ENCODE measurements at places on chromosomes 16 and 17.
A peak's percentile ranks its signal among the peaks of the same experiment; 100 is the strongest.

- no peak for DNase-seq
Observed at GRCh38 chr16:58057121-58057520, 31.6 kb downstream of the MMP15 start.

DNA sequence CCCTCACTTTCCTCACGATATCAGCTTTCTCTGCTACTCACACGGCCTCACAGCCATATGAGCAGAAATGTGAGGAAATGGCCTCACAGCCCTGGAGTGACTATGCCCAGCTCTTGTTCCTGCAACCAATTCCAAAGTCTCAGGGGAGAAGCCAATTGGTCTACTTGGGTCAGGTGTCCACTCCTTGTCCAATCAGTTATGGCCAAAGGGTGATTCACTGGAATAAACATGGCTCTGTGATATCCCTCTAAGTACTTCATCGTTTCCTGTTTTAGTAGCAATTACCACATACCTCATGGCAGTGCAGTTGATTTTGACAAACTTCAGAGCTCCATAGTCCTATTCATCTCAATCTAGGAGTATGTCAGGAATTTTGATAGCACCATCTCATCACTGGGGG lies 195.4 kb downstream of the KATNIP start:
- no peak for DNase-seq

- DNase-seq: no peak
Observed at GRCh38 chr16:907361-907760, 63.4 kb downstream of the LMF1 start.

DNA sequence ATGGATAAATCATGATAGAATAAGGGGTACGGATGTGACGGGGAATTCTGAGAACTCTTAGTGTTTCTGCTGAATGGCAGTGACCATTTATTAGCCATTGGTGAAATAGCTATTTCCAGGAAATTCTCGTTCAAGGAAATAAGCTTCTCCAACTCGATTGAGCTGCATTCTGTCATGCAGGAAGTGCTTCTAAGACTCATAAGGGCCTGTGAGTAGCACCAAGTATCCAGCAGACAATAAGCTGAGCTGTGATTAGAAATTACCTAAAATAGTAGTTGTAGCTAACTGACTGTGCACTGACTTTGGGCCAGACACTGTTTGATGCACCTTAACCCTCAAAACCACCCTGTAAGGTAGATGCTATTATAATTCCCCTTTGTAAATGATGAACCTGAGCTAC lies 107.8 kb upstream of the IRX5 start:
- no peak for DNase-seq

DNA sequence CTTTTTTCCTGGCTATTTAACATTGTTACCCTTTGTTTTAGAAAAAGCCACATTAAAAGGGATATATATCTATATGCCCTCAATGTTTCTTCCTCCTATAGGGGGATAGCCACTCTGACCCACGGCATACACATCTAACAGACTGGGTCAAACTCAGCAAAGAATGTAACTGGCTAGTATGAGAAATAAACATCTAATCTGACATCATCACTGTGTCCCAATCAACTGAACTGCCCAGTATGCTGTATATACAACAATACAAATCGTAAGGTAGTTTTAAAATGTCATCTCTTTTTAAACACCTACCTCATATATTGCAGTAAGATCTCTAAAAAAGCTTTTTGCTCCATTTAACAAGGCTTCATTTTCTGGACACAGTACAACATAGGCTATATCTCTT lies 39.9 kb upstream of the INTS2 start:
- no peak for DNase-seq

- peak; percentile 84 for DNase-seq
Observed at GRCh38 chr17:57130708-57131461, 45.8 kb downstream of the AKAP1 start.

DNA sequence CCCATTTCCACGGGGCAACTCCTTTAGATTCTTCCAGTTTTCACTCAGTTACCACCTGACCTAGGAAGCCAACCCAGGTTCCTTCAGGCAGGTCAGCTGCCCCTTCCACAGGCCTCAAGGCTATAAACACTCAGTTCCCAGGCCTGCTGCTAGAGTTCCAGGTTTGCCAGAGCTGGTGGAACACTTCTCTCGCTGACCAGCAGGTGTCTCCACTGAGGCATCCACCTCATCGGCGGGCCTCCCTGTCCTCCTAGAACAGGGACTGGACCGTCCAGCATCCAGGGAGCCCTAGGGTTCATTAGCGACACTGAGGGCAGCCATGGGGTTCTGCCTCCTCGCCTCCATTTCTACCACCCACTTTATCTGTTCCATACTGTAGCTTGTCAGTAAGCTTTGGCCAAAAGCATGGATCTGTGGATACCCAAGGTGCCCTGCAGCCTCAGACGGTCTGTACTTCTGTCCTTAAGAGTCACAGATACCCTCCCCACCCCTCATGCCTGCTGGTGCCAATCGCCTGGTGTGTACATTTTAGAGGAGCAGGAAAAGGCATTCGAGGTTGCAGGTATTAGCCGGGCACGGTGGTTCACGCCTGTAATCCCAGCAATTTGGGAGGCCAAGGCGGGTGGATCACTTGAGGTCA lies 29.0 kb downstream of the PIMREG start:
- peak; percentile 70 for DNase-seq

DNA sequence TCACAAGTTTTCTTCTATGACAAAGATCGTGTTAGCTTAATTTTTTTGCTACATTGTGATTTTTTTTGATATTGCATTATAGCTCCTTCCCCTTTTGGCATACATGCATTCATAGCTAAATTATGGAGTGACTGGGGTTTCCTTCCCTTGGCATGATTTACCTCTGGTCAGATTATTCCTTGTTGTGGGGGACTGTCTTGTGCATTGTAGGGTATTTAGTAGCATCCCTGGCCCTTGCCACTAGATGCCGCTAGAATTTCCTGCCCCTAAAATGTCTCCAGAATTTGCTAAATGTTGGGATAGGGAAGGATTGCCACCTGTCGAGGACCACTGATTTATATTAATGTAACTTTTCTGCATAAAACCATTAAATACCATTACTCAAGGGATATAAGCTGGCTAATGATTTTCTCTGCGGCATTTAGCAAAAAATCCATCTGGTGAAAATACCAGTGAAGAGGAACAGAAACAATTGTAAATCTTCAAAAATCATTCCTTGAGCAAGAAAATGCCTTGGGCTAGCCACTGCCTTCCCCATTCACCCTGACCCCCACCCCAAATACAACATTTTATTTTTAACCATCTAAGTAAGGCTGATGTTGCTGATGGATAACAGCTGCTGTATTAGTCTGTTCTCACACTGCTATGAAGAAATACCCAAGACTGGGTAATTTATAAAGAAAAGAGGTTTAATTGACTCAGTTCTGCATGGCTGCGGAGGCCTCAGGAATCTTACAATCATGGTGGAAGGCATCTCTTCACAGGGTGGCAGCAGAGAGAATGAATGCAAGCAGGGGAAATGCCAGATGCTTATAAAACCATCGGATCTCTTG lies 195.2 kb downstream of the MAP2K6 start:
- no peak for DNase-seq

DNA sequence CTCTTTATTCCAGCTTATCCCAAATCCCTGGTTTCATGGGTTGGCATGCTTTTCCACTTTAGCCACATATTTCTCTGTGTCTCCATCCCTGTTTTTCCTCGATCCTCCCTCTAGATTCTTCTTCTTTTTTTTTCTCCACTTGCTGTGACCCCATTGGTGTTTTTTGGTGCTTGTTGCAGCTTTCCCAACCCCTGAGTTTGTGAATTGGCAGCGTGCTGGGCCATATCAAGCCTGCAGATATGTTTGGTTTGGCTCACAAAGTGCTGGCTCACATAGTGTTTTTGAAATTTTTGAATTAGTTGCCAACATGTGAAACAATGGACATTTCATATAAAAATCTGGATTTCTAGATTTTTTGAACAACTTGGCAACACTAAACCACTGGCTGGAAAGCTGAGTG lies 8.8 kb downstream of the GPR139 start:
- no peak for DNase-seq
